ENCODE measurements at places on chromosomes 7 and 10.

DNA sequence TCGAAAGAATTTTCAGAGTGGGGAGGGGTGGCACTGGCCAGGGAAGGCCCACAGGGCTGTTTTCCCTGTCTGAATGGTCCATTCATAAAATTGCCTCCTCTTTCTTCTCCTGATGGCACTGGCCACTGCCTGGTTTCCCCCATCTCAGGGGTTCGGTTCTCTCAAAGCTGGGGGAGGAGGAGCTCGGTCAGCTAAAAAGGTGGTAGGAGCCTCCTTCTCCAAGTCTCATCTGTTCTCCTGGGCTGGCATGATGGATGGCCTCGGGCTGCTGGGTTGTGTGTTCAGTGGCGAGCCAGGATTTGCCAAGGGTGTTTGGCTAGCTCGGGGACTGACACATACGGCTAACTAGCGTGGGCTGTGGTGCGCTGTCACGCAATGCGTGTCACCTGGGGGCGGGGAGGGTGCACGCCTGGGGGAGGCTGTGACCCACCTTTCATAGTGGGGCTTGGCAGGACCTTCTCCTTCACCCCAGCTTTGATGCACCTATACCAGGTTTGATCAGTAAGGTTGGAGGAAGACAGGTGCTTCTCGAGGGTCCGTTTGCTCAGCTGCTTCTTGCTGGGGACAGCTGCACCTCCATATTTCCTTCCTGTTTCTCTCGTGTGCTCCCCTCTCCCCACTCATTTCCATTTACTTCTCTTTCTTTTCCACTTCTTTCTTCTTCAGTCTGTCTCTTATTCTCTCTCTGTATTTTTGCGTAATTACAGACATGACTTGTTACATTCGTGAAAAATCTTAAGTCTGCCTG, 36.3 kb downstream of the RBM20 start:
- DNase-seq = no peak

DNA sequence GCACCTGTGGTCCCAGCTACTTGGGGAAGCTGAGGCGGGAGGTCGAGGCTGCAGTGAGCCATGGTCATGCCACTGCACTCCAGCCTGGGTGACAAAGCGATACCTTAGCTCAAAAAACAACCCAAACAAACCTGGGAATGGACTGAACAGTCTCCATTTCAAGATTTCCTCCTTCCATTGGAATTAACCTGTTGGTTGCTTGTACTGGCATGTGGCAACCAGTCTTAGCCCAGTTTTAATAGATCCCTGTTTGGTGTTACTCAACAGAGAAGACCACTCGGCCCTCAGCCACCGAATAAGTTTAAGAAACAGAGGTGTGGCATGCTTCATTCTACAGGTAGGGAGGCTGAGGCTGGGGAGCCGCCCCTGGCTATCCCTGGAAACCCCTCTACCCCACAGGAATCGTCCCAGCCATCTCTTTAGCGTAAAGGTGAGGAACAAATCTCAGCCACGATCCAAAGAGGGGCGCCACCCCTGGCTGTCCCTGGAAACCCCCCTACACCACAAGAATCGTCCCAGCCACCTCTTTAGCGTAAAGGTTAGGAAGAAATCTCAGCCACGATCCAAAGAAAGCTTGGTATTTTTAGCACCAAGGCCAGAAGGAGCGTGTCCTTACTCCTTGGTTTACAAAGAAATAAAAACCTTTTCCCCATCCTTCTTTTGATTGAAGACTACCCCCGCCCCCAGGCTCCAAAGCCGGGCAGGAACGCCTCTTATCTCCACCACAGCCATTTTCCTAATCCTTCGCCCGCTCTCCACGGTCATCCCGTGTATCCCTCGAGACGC, 861 bp upstream of the TSPAN14 start:
- no peak for DNase-seq

- no peak for DNase-seq
Measured at GRCh38 chr10:30063099-30063498, 3.7 kb upstream of the JCAD start.

- no peak for DNase-seq
Measured at GRCh38 chr10:96646301-96646700, 59.5 kb upstream of the TM9SF3 start.

GRCh38 chr10:75466001-75466400, 34.6 kb downstream of the LRMDA start:
- DNase-seq = no peak

DNA sequence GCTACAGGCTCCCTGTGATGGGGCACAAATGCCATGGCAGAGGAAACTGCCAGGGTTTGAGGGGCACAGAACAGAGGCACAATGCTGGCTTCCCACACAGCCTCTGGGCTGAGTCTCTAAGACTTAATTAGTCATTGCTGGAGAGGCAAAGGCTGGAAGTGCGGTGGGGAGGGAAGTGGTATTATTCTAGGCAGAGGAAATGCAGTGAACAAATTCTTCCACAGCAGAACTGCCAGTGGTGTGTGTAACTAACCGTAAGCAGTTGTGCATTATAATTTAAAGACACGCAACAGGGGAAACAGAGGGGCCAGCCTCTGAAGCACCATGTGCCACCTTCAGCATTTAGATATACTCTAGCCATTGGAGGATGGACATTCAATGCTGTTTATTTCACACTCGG, 12.8 kb downstream of the ICA1 start:
- DNase-seq = no peak

- no peak for DNase-seq
Measured at GRCh38 chr7:126213876-126214275, 1038.9 kb downstream of the GRM8 start.

- no peak for DNase-seq
Measured at GRCh38 chr7:28228396-28228795, 47.8 kb upstream of the JAZF1 start.

DNA sequence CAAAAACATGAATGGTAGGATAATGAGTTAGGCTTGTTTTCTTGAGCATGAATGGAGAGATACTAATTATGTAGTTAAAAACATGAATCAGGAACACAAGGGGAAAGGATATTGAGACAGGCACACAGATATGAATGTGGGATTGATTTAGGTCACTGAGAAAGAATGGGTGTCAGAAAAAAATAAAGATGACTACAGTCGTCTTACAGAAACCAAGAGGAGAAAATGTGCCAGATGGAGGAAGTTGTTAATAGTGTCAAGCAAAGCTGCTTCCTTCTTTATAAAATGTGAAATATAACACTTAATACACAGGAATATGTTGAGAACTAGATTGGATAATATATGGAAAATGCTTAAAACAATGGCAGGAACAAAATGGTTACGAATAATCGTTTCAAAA, 173.3 kb upstream of the BET1 start:
- no peak for DNase-seq

DNA sequence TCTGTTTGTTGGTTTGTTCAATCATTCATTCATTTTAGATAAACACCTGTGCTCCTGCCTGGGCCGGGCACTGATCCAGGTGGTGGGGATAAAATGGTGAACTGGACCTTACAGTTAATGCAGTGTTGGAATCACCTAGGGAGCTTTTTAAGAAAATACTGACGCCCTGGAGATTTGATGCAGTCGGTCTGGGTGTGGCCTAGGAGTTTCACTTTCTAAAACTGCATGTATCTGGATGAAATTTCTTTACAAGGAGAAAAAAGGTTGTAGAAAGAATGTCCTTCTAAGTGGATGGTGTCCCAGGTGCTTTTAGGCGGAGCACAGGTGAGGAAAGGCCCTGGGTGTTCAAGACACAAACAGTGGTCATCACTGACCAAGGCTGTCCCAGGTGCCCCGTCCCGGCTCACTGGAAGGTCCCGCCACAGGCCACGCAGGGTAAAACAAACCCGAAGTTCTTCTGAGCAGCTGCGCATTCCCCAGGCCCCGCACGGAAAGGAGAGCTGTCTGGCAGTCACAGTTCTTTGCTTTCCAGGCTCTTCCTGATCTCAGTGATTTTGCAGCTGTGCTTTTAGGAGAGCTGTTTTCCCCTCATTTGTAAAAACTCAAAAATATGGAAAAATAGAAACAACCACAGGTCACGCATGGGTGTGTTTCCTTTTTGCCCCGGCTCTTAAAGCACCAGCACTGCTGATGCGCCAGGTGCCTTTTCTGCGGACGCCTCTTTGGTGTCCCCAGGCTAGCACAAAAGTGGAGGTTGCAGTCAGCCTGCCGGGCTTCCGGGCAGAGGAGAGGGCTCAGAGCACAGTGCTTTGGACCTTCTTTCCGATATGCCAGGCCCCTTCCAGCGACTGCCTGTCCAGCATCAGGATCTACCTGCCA, 161.9 kb downstream of the GRK5 start:
- DNase-seq = no peak

- no peak for DNase-seq
Measured at GRCh38 chr10:19706904-19707303, 109.3 kb upstream of the PLXDC2 start.

GRCh38 chr10:114485696-114486400, 81.5 kb upstream of the AFAP1L2 start:
- DNase-seq = no peak

DNA sequence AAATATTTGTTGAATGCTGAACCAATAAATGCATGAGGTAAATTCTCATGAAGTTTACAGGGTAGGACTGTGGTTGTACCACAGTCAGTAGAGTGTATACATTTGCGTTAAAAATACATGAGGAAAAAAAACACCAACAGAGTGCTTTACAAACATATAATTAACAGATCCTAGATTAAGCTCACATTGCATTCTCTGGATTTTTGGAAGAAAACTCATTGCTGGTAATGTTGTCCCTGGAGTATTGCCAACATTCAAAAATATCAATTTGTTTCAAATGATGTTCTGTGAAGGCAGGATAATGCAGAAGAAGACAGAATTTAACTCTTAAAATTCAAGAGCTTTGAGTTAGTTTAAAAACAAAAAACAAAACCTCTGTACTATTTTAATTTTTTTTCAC, 95.5 kb downstream of the MBL2 start:
- no peak for DNase-seq

- peak; percentile 75 for DNase-seq
Measured at GRCh38 chr7:130063036-130063435, 7.3 kb upstream of the KLHDC10 start.

DNA sequence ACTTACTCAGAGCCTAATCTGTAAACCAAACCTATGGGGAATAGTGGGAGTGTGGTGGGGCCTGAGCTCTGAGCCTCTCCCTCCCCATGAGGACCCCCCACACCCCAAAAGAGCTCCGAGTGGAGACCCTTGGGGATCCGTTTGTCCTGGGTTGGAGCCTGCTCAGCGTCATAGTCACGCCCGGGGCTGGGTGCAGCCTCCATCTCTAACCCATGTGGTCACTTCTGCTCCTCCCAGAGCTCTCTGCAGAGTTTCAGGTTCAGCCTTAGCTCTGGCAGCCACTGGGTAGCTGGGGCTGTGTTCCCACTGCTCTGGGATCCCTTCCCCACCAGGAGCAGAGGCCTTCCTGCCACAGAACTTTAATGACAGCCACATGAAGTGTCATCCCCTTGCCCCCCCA, 25.9 kb downstream of the PFKFB3 start:
- no peak for DNase-seq

- no peak for DNase-seq
Measured at GRCh38 chr7:46969303-46970130, 612.4 kb downstream of the TNS3 start.

- DNase-seq = no peak
Measured at GRCh38 chr10:47405857-47406547, 21.9 kb upstream of the ZNF488 start.

- DNase-seq = no peak
Measured at GRCh38 chr10:113104047-113104446, 154.0 kb downstream of the TCF7L2 start.

Measured in NCI-H2081 (cell line).